Neural crest cell (in vitro differentiated cells): ENCODE measurements at places on chromosomes 16 and 17. TPM values are rescaled to one million over a fixed set of nuclear protein-coding genes. Genes with fewer than 3 reads are reported as not detected.

DNA sequence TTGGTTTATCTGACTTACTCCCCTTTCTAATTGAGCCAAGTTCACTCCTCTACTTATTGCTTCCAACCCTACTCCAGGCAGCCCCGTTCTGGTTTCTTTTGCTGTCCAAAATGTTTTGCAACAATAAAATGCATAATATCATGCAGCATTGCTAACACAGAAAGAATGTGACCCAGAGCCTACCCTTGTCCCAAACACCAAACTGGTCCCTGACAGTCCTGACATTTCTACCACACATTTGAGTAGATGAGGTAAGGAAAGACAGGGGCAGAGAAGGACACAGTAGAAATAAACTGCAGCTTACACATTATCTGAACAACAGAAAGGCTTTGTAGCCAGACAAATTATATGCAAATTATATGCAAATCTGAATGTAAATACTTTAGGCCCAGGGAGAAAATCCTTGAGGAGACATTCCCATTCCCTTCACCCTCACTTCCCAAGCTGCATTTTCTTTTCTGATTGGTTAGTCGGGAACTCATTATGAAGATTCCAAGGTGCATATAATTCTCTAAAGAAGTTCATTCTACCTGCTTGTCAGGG lies 31.6 kb downstream of the SOX9 start:
- no peak for DNase-seq

- no peak for DNase-seq
These were observed 64.9 kb downstream of the ZNF18 start for GRCh38 chr17:11932337-11932898.

NTN3 gene
- 4.8 and 5.1 TPM in 2 replicates for total RNA-seq

DNAI2 gene
- not detected in 2 replicates for total RNA-seq

- no peak for DNase-seq
These were observed 13.5 kb downstream of the SPATA32 start for GRCh38 chr17:45248132-45248957.

MAPK8IP3 gene
- total RNA-seq: 111 and 113 TPM in 2 replicates
